ENCODE measurements at places on chromosomes 7 and 10. TPM values are rescaled to one million over a fixed set of nuclear protein-coding genes. Genes with fewer than 3 reads are reported as not detected.

Gene LRWD1
- total RNA-seq, result 12.9 TPM

Gene OR2A1
- total RNA-seq, result 0.19 TPM

Gene COX19
- 47.7 TPM for total RNA-seq

GRCh38 chr10:131174651-131175540, 136.6 kb downstream of the TCERG1L start:
- DNase-seq, result no peak

GRCh38 chr7:121529003-121529402, 132.9 kb upstream of the FAM3C start:
- DNase-seq, result no peak
